Muscle of leg (tissue), 16 donors: ENCODE measurements at places on chromosomes 5 and 9. TPM values are rescaled to one million over a fixed set of nuclear protein-coding genes. Genes with fewer than 3 reads are reported as not detected.

GRCh38 chr5:41835645-41836044, 34.6 kb downstream of the OXCT1 start:
- no peak overlapping the region for H3K27ac ChIP-seq
- DNase-seq, result peak; percentile 38
- peaks cover 21% of the 10 kb centered on the region for H3K36me3 ChIP-seq

- no peak overlapping the region for H3K27ac ChIP-seq
- H3K36me3 ChIP-seq, result no peaks in the 10 kb centered on the region
- no peaks in the 10 kb centered on the region for H3K27me3 ChIP-seq
Measured at GRCh38 chr9:71670121-71670520, 98.2 kb downstream of the CEMIP2 start.

Gene DBN1
- total RNA-seq, result 97.3 TPM

DNA sequence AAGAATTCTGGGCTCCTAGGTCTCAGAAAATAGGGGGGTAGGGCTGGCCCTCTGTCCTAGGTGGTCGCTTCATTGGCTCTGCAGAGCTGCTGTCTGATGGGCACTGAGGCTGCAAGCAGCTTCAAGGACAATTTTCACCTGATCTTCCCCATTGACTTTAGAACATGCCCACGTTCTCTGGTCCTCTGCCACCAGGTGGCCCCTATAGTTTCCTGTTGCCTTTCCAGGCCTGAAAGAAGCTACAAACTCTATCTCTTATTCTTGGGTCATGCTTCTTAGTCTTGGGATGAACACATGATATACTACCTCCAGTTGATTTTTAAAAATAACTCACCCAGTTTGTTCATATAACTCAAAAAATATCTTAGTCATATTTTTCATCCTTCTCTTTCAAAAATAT, 26.3 kb downstream of the SPZ1 start:
- H3K27me3 ChIP-seq, result no peaks in the 10 kb centered on the region
- peak; percentile 25 for DNase-seq
- no peak overlapping the region for H3K4me3 ChIP-seq
- no peaks in the 10 kb centered on the region for H3K4me1 ChIP-seq

DNA sequence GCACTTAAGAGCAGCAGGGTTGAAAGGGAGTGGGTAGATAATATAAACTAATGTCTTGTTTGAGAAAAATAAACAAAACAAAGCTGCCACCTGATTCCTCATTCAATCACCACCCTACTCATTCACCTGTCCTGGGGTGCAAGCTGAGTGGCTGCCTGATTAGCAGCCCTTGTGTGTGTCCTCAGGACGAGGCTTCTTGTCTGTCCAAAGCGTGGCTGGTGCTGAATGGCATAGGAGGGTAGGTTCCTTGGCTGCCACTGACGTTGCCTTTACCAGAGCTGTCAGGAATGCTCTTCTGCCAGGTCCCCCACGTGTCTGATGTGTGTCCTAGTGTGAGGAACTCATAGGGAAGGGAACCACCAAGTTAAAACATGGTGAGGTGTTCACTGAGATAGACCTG, 146.6 kb upstream of the SLC24A2 start:
- DNase-seq, result no peak
- H3K27me3 ChIP-seq, result no peaks in the 10 kb centered on the region
- no peak overlapping the region for H3K27ac ChIP-seq
- no peaks in the 10 kb centered on the region for H3K36me3 ChIP-seq
- peaks cover 4% of the 10 kb centered on the region for H3K4me1 ChIP-seq
- no peak overlapping the region for H3K4me3 ChIP-seq

DNA sequence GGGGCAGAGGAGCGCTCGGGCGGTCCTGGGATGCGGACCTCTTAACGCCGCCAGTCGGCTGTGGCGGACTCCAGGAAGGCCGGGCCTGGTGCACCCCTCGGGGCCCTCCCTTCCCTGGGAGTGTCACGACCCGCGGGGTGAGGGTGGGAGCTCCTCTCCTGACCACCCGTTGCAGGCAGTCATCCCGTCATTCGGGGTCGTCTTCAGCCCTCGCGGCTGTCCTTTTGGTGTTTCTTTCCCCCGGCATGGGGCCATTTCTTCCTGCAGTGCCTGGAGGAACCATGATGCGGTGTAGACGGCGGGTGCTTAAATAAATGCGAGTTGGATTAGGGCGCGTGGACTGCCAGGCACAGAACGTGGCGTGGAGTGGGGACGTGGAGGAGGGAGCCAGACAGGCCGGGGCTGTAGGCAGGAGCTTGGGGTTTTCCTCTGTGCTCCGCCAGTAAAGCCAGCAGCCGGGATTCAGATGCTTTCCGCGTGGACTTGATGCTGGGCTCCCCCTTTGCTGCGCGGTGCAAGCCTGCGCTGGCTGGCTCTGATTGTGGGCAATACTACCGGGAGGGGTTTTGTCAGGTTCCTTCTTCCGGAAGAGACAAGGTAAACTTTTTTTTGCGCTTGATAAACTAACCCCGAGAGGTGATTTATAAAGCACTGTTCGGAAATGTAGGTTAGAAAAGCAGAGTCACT, 868 bp downstream of the KDM4C start:
- no peaks in the 10 kb centered on the region for H3K27me3 ChIP-seq
- DNase-seq, result peak; percentile 69
- H3K4me3 ChIP-seq, result peak overlapping the region; percentile 78
- no peaks in the 10 kb centered on the region for H3K36me3 ChIP-seq
- peaks cover 11% of the 10 kb centered on the region for H3K4me1 ChIP-seq
- peak overlapping the region; percentile 97 for H3K27ac ChIP-seq

GRCh38 chr5:143248391-143248790, 155.1 kb downstream of the NR3C1 start:
- H3K36me3 ChIP-seq, result no peaks in the 10 kb centered on the region
- H3K4me3 ChIP-seq, result no peak overlapping the region
- no peak overlapping the region for H3K27ac ChIP-seq
- H3K27me3 ChIP-seq, result no peaks in the 10 kb centered on the region
- no peak for DNase-seq
